Astrocyte (in vitro differentiated cells and primary cell): ENCODE measurements at places on chromosomes 7 and 10.

DNA sequence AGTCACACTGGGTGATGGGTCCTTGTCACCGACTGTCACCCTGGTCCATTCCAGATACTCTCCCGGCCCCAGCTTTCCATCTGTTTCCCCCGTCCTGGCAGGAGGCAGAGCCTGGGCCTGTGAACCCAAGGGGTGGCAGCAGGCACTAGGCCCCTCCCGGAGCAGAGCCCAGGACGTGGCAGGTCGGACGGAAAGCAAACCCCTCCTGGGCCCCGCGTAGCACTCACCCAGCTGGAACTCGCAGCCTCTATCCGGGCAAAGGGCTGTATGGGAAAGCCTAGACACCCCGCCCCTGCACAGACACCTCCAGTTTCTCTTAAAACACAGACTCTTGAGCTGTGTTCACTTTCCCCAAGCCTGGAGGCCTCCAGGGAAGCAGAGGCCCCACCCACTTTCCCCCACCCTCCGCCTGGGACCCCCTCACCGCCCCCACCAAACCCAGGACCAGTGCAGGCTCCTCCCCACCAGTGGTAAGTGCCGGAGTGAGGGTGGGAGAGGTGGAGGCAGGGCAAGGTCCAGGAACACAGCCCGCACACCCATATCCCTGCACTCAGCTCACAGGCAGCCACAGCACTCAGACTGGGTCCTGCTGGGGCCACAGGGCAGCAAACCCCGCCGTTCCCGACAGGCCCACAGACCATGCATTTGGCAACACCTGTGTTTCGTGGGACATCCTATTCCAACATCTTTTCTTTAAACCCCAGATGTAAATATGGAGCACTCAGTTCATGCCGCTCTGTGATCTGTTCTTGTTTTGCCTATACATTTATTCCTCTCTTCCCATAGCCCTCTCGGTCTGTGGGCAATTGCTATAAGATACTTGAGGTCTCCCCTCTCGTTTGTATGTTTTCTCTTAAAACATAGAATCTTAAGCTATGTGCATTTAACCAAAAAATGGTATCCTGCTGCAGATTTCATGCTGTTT is 98.2 kb upstream of the PDGFA start:
- no peak for DNase-seq

GRCh38 chr10:11236234-11236633 is 218.6 kb downstream of the CELF2 start:
- DNase-seq, result peak; percentile 9

- DNase-seq, result no peak
These were observed 18.4 kb downstream of the PTPRN2 start for GRCh38 chr7:158568974-158569857.

- peak; percentile 38 for DNase-seq
These were observed 13.6 kb downstream of the PON2 start for GRCh38 chr7:95421000-95421846.

- no peak for DNase-seq
These were observed 7.2 kb downstream of the DEPP1 start for GRCh38 chr10:44971434-44971833.

DNA sequence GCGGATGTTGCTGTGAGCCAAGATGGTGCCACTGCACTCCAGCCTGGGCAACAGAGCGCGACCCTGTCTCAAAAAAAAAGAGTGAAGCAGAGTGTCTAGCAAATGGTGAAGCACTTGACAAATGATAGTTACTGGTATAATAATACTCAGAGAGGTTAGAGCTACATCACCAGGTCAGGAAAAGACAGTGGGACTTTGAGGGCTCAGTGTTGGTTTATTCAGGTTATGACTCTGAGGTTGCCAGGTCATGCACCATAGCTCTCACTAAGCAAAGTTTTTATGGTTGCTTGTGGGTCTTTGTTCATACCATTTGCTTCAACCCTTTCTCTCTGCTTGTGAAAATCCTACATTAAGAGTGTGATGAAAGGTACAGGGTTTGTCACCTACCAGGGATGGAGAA is 13.6 kb downstream of the MRPS33 start:
- no peak for DNase-seq

DNA sequence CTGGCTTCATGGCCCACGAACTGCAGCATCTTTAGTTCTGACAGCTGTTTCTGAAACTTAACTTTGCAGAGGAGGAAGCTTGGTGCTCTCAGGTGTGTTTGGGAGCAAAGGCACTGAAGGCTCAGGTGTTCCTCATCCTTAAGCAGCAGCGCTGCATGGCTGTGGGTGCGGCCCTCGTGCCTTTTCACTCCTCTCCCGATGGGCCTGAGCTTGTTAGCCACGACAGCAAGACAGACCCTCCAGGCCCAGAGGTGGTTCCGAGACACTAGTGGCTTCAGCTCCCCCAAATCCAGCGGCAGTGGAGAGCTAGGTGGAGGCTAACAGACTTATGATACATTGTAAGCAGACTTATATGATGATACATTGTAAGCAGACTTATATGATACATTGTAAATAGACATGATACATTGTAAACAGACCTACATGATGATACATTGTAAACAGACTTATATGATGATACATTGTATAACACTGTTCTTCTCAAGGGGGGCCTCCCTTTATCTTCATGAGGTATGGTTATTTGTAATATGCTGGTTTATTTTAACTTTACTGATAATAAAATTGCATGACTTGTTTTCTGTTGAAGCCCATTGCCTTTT is 14.1 kb downstream of the PFKP start:
- DNase-seq, result no peak

DNA sequence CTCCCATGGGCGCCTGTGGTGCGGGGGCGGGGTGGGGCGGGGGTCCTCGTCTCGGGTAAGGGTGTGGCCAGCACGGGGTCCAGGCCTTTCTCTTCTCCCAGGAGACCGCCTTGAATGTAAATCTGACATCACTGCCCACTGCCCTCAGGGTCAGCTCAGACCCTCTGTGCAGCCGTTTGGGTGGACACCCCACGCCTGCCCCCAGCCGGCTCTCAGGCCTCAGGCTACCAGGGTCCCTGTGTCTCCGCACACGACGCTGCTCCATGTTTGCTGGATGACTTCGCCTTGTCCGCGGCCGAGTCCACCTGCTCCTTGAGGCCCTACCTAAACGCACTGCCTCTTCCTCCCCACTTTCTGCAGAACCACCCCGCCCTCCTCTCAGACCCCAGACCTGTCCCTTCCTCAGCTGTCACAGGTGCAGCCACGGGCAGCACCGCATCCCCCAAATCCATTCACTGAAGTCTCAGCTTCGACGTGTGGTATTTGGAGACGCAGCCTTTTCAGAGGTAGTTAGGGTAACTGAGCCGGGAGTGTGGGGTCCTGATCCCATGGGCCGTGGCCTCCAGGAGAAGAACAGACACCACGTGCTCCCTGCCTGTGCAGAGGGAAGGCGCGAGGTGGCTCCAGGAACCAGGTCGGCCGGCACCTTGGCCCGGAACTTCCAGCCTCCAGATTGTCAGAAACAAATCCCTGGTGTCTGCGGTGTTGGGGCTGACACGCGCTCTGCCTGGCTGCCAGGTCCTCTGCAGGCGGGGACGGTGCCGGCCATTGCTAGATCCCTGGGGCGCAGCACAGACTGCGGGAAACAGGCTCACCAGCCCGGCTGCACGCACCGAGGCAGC is 97.4 kb upstream of the DIP2C start:
- no peak for DNase-seq

DNA sequence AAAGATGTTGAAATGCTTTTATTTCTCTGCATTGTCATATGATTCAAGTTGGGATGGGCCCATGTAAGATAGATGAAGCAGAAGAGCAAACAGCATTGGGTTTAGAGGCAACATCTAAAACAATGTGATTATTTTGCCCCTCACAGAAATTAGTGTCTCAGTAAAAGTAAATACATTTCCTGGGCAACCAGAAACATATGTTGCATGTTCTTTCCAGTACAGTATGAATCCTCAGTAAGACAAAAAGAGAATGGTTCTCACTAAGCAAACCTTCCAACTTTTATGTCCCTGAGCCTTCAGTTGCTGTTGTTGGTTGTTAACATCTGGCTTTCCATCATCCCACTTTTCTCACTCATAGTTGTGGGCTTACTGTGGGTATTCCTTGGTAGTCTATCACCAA is 222.5 kb upstream of the PRPS1L1 start:
- DNase-seq, result no peak

DNA sequence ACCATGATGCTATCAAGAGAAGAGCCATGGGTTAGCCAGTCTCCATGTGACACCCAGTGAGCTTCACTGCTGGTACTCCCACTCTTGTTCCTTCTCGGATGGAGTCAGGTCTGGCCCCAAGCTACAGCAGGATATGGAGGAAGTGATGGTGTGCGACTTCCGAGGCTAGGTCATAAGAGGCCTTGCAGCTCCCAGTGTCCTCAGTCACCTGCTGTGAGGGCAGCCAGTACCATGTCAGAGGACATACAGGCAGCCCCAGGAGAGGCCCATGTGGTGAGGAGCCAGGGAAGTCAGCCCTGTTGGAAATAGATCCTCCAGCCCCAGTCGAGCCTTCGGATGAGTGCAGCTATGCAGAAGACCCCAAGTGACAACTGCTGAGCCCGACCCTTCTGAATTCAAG is 237.0 kb downstream of the EBF3 start:
- DNase-seq, result no peak

- no peak for DNase-seq
These were observed 15.1 kb upstream of the COL17A1 start for GRCh38 chr10:104100795-104101194.

- no peak for DNase-seq
These were observed 8.7 kb downstream of the TTYH3 start for GRCh38 chr7:2640482-2640830.

DNA sequence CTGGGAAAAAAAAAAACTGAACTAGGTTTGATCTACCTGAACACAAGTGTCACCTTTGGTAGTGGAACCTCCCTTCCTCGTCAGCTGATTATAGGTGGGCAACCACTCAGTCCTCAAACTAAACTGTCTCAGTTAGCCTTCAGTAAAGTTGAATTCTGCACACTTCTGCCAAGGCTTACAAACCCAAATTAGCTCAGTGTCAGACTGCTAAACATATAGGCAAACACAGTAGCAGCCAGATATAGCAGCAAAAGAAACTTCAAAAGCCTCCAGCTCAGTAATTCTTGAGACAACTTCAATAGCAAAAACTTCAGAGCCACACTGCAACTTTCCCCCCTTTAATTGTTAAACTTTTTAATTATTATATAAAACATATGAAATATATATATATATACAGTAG is 956.9 kb downstream of the XPNPEP1 start:
- no peak for DNase-seq

- no peak for DNase-seq
These were observed 88.5 kb downstream of the ANKRD7 start for GRCh38 chr7:118312966-118313365.

DNA sequence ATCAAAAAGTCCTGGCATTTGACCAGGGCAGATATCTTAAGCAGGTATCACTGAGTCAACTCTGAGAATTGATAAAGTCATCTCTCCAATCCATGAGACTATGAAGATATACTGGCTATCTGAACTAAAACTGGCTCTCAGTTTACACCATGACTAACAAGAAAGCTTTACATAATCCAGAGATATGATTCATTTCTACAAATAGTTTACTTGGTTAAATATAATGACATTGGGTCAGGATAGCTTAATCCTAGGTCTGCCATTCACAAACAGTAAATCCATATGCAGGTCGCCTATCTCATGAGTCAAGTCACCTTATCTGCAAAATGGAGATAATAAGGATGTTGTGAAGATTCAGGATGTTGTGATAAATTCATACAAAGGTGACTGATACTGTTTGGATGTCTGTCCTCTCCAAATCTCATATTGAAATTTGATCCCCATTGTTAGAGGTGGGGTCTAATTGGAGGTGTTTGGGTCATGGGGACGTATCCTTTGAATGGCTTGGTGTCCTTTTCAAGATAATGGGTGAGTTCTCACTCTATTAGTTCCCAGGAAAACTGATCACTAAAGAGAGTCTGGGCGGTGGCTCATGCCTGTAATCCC is 117.4 kb downstream of the JMJD1C start:
- no peak for DNase-seq

- no peak for DNase-seq
These were observed 680.2 kb downstream of the CCSER2 start for GRCh38 chr10:85008488-85009184.

- DNase-seq, result peak; percentile 63
These were observed 51.6 kb upstream of the MACC1 start for GRCh38 chr7:20268824-20269223.

- DNase-seq, result no peak
These were observed 3.3 kb downstream of the GATA3 start for GRCh38 chr10:8057636-8058273.

GRCh38 chr7:73470208-73470607 is 36.6 kb downstream of the FZD9 start:
- DNase-seq, result no peak

DNA sequence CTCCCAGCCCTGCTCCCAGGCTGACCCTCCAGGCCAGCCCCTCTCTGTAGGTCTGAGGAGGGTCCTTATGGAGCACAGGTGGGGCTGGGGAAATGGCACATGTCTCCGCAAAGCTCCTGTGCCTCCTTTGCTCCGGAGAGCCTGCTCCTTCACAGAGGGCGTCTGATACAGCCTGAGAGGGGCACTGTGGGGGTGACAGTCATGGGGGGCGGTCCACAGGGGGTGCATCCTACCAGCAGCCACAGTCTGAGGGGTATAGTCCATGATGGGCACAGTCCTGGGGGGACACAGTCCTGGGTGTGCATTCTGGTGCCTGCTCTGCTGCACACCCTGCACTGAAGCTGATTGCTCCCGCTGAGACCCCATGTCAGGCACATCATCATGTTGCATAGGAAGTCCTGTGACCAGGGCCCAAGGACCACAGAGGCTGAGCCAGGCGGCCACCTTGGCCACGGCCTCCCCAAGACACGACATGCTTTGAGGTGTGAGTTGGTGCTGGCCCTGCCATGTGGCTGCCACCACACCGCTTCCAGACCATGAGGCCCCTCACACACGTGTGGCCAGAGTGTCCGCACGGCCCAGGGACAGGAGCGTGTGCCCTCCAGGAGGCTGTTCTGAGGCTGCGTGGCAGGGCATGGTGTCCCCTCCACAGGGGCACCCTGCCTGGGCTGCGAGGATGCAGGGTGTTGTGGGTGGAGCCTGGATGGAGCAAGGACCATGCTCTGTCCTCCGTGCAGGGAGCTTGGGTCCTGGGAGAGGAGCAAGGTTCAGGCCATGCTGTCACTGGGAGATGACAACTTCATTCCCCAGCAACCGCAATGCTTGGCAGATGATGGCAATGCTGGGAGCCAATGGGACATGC is 59.2 kb downstream of the PWWP2B start:
- no peak for DNase-seq

DNA sequence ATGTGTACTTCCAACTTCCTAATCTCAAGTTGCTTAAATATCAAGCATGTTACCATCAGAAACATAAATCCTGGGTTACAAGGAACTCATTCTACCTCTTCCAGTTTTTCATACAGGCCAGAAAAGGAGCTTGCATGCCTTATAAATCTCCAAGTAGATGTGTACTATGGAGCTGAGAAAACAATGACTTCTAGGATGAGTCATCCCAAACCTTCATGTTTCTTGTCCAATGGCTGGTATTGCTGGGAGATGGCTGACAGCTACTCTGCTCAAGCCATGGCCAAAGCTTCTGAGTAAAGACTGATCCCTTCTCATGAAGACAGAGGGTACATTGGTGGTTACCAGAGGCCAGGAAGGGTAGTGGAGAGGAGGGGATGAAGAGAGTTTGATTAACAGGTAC is 8.6 kb downstream of the RAPGEF5 start:
- peak; percentile 31 for DNase-seq

GRCh38 chr10:102267748-102268147 is 22.4 kb downstream of the GBF1 start:
- peak; percentile 60 for DNase-seq

GRCh38 chr10:5583525-5584175 is 58.9 kb downstream of the CALML3 start:
- DNase-seq, result peak; percentile 60

- no peak for DNase-seq
These were observed 383.8 kb upstream of the ZMIZ1 start for GRCh38 chr10:78684947-78685346.

- DNase-seq, result no peak
These were observed 2.3 kb upstream of the CUZD1 start for GRCh38 chr10:122847782-122848604.
